ENCODE measurements at places on chromosomes 16 and 17.

- no peak for DNase-seq
Measured at GRCh38 chr16:48029768-48030167, 126.0 kb downstream of the ABCC12 start.

GRCh38 chr17:62057696-62058095, 7.4 kb downstream of the MED13 start:
- DNase-seq = no peak

GRCh38 chr16:67400901-67401300, 7.6 kb upstream of the TPPP3 start:
- DNase-seq = no peak

DNA sequence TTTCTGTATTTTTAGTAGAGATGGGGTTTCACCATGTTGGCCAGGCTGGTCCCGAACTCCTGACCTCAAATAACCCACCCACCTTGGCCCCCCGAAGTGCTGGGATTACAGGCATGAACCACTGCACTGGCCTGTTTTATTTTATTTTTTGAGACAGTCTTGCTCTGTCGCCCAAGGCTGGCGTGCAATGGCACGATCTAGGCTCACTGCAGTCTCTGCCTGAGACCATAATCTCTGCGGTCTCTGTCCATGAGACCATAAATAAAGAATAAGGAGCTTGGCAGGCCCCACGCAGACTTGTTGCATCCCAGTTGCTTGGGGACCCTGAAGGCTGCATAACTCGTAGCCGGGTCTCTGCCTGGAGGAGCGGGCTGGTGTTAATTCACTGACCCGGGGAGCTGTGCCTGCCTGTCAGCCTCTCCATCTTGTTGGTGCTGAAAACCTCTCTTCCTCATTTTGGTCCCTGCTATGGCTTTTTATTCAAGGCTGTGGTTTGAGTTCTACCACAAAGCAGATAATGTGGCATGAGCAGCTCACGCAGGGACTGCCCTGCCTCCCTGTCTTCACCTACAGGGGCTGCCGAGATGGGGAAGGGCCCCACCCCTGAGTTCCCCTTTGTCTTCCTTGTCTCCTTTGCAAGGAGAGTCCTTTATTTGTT, 82.1 kb downstream of the MSI2 start:
- DNase-seq = no peak

DNA sequence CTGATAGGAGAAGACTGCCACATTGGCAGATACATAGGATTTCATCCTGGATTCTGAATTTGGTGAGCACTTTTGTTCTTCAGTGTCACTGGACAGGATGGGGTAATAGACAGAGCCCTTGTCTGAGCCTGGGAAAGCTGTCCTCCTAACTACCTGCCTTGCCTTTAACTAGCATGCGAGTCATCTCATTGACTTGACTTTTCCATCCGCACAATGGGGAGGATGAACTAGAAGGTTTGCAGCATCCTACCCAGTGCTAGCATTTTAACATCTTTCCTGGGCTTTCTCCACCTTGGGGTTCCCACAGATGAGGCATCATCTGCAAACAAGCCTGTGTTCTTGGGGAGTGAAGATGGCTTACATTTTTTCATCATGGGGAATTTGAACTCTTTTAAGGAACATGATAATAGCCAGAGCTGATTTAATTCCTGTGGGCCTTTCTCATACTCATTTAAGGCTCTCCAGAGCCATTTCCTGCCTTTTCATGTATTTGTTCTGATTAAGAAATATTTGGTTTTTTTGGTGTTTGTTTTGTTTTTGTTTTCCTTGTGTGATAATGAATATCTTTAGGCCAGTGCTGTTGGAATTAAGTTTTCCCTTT, 139.5 kb downstream of the MSI2 start:
- no peak for DNase-seq

DNA sequence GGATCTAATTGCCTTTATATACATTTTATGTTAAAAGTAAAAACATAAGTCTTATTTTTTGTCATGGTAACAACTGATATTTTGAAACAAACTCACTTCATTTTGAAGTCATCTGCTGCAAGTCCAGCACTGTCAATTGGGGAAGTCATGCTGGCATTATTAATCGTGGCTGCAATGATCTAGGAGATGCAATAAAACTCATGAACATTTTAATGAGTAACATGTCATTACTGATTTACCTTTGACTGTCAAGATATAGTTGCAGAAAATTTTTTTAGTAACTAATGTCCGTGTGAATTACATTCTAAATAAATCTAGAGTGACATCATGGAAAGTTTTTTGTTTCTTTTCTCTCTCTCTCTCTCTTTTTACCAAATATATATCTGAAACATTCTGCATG, 17.3 kb upstream of the KRT24 start:
- DNase-seq = no peak
